Activated CD8-positive, alpha-beta memory T cell treated with anti-CD3 and anti-CD28 coated beads, Interleukin-2, amount 10 ng/mL, durations not matched to agents 7 days and 5 days (primary cell): ENCODE measurements at places on chromosomes 5 and 9. TPM values are rescaled to one million over a fixed set of nuclear protein-coding genes. Genes with fewer than 3 reads are reported as not detected.

DNA sequence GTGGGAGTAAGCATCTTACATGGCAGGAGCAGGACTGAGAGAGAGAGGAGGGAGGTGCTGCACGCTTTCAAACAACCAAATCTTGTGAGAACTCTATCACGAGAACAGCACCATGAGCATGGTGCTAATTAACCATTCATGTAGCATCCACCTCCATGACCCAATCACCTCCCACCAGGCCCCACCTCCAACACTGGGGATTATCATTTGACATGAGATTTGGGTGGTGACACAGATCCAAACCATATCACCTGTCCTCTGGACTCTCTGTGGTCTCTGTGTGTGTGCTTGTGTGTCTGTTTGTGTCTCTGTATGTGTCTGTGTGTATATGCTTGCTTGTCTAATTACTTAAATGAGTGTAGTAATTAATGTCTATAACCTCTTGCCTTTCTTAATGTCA is 31.1 kb downstream of the SEC61B start:
- peaks cover 50% of the 10 kb centered on the region for H3K4me1 ChIP-seq
- H3K27ac ChIP-seq = peak overlapping the region; percentile 91
- DNase-seq = peak; percentile 60

DNA sequence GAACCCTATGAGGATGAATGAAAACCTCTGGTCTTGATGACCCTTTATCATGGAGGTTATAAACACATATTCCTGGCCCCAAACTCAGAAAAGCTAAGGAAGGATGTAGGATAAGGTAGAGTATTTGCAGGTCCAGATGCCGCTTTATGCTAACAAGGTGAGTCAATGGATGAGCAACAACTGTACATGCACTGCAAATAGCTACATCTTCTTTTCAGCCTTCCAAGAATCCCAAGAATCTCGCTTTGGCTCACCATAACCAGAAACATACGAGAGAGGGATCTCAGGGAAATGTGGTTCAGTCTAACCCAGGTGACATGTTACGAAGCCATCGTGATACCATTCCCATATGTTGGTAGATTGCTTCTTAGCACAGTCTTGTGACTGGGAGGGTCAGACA is 152.3 kb upstream of the ANKH start:
- no peaks in the 10 kb centered on the region for H3K4me1 ChIP-seq
- no peak overlapping the region for H3K4me3 ChIP-seq

DNA sequence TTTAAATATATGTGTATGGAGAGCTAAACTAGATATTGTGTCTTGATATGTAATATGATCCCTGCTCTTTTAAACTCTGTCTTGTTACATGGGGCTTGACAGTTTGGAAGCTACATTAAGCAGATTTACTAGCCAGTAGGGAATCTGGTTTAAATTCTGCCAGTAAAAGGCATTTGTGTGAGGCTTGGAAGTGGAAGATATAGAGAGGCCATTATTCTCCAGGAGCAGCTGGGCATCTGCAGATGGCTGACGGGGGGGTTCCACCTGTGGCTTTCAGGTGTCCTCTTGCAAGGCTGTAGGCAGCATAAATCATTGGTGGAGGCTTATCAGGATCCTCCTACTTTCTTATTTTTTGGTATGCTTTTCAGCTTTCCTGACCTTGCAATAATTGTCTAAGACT is 179.1 kb upstream of the FBXL7 start:
- no peaks in the 10 kb centered on the region for H3K4me1 ChIP-seq
- H3K27me3 ChIP-seq = no peaks in the 10 kb centered on the region
- no peaks in the 10 kb centered on the region for H3K36me3 ChIP-seq

DNA sequence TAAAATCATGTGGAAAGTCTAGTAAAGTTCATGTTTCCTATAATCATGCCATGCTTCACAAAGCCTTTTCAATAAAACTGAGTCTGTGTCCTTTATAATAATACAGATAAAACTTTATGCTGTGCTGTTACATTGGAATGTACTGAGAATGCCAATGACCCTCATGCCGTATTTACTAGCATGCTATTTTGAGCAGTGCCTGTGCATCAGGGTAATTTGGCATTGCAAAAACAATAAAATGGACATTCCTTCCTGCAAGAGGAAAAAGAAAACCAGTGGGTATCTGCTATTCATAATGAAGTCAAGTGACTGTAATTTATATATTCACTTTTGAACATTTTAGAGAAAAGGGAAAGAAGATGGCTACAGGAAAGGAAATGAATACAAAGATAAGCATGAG is 159.0 kb downstream of the PBX3 start:
- DNase-seq = no peak
- H3K4me1 ChIP-seq = no peaks in the 10 kb centered on the region
- H3K36me3 ChIP-seq = peaks cover 1% of the 10 kb centered on the region
- H3K4me3 ChIP-seq = no peak overlapping the region
- H3K27me3 ChIP-seq = no peaks in the 10 kb centered on the region

DNA sequence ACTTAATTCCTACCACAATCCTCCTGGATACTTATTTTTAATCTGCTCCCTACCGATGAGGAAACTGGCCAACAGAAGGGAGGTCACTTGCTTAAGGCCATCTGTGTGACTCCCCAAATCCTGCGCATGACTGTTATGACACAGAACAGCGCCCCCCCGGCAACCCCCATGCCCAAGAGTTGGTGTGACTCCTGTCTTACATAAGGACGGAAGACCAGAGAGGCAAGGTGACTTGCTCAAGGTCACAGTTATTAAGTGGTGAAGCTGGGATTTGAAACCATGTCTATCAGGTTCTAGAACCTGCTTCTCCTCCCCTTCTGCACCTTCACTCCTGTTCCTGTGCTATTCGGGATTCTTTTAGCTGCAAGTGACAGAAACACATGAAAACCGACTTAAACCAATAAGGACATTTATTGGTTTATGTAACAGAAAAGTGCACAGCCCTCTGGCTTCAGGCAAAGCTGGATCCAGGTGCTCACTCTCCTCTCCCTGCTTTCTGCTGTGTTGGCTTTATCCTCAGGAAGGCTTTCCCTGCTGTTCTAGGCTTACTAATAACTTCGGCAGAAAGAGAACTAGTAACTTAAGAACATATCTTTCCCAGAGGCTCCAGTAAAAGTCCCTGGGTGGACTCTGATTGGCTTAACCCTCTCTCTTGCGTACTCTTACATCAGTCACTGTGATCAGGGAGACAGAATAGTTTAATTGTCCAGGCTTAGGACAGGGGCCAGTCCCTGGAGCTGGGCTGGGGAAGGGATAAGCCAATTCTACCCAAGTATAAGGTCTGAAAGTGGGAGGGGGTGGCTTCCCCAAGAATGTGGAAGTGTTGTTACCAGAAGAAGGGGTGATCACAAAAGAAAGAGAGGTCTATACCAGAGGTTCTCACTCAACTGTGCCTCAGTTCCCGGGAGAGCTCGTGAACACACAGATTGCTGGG is 43.7 kb downstream of the FGF18 start:
- DNase-seq = no peak
- no peaks in the 10 kb centered on the region for H3K36me3 ChIP-seq
- no peaks in the 10 kb centered on the region for H3K4me1 ChIP-seq
- H3K4me3 ChIP-seq = no peak overlapping the region
- no peak overlapping the region for H3K27ac ChIP-seq
- peaks cover 7% of the 10 kb centered on the region for H3K27me3 ChIP-seq

DNA sequence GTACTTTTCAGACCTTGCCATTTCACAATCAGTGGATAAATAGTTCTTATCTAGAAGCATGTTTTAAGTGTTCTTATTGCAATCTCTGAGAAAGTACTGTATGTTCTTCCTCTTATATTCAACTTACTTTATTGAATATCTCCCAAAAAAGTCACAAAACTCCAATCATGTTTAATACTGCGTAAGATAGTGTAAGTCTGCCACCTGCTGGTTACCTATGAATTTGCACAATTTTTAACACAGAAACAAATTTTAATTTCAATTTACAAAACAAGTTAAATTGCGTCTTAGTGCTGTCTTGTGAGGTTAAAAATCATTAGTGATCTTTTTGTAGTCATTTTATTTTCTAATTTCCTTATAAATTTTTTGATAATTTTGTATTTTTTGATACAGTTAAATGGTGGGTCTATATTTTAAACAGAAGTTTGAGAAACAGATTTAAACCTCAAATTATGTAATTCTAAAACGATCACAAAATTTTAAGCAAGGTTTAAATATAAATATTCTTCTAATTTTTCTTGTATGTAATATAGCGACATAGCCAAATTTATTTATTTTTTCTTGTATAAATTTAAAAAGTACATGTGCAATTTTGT is 115.8 kb downstream of the EMB start:
- H3K27me3 ChIP-seq = no peaks in the 10 kb centered on the region
- H3K27ac ChIP-seq = no peak overlapping the region
- H3K4me3 ChIP-seq = no peak overlapping the region
- H3K36me3 ChIP-seq = peaks cover 3% of the 10 kb centered on the region
- peaks cover 14% of the 10 kb centered on the region for H3K4me1 ChIP-seq

DNA sequence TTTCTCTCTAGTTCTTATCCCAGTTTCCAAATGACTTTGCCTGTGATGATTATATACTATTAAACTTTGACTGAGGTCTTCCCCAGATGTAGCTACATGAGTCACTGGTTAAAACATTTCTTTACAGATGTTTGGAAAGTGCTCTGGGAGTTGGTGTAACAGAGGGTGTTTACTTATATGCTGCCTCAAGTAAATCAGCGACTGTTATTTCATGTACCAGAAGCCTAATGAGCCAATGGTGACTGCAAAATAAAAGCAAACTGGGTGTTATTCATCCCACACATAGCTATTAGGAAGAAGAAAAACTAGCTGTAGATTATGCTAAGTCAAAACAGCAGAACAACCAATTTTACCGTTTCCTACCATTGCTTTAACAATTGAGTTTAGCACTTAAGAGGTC is 929.7 kb upstream of the SEMA6A start:
- DNase-seq = no peak
- no peaks in the 10 kb centered on the region for H3K4me1 ChIP-seq
- H3K4me3 ChIP-seq = no peak overlapping the region
- H3K36me3 ChIP-seq = no peaks in the 10 kb centered on the region
- H3K27me3 ChIP-seq = no peaks in the 10 kb centered on the region

DNA sequence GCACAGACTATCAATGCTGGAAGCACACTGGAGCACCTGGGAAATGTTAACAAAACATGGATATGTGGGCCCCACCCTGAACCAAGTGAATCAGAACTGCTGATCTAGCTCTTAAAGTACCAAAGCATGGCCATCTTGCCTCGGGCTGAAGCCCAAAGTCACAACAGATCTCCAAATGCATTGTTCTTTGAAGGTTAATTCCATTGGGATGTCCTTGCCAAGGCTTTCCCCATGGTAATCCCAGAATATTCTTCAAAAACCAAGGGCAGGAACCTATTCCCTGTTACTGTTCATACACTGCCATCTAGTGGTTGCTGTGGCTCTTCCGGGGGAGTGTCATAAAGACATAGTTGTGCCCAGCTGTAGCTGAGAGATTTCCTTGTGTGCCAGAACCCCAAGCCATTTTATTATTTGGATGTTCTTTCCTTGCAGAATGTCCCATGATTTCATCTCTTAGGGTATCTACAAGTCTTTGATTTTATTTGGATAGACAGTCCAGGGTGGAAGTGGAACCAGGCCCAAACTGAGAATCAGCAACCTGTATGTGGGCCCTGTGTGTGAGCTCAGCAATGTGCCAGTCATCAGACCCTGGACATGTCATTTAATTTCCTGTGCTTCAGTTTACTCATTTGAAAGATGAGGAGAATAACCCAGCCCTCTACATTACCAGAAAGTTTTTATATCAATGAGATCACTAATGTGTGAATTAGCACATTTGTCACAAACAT is 290.0 kb downstream of the ACTL7B start:
- no peak overlapping the region for H3K4me3 ChIP-seq
- H3K36me3 ChIP-seq = no peaks in the 10 kb centered on the region
- H3K27ac ChIP-seq = no peak overlapping the region
- no peaks in the 10 kb centered on the region for H3K27me3 ChIP-seq

DNA sequence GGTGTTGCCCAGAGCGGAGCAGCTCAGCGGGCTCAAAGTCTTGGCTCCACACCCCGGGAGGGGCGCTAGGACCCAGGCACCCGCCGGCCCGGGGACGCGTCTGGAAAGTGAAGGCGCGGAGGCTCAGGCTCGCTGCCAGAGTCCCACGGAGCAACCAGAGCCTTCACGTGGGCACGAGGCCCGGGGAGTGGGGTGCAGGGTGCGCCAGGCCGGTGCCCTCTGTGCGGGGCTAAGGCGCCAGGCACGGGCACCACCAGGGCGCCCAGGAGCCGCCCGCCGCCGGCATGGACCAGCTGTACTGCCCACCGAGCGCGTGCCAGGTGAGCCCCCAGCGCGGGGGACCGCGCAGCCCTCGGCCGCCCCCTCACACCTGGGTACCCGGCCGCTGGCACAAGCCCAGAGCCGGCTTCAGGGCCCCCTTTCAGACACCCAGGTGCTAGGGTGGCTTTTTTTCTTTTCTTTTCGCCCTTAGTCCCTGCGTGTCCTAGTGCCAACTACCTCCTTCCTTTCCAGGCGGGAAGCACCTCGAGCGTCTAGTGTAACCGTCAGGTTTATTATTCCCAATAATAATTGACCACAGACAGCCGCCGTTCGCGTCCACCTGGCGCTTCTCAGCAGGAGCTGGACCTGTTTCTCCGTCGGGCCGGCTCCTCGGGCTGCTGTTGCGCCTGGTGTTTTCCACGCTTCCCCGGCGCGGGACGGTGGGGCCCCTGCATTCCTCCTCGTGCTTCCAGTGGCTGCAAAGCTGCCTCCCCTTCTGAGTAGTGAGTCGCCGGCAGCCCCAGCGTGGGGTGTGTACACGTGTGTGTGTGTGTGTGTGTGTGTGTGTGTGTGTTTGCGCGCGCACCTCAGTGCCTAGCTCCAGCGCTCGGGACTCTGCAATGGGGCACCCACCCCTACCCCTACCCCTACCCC is 30.1 kb upstream of the PDE8B start:
- no peak overlapping the region for H3K27ac ChIP-seq
- peaks cover 56% of the 10 kb centered on the region for H3K27me3 ChIP-seq
- no peaks in the 10 kb centered on the region for H3K36me3 ChIP-seq

DNA sequence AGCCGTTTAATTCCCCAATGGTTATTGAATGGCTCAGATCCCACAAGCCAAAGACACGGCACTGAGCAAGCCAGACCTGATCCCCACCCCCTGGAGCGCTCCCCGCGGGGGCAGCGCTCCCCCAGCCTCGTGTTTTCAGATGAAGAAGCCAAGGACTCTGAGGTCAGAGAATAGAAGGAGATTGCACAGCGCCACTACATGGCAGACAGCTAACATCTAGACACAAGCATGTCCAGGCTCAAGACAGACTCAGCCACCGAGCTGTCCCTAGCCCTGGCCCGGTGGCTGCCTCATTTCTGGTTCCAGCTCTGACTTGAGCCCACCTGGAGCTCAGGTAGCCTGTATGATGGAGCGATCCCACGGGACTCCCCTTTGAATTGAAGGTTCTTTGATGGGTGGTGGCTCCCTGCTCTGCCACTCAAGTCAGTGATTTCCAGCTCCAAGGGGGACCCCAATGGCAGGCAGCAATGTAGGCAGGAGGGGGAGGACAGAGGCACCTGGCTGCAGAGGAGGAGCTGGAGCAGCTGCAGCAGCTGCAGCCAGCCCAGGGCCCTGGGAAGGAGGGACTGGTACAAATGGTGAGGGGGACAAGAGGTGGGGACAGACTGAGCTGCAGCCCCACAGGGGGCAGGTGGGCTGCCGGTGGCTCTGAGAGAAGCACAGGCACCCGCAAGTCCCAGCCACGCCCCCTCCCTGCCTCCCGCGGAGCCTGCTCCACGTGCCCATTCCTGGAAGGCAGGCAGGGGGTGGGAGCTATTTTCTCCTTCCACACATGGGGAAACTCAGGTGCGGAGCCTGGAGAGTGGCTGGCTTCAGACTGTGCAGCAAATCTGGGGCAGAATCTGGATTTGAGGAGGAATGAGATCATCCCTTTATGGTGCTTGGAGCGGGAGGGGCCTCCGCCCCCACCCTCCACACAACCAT is 40.2 kb downstream of the NTNG2 start:
- no peaks in the 10 kb centered on the region for H3K36me3 ChIP-seq
- no peak overlapping the region for H3K4me3 ChIP-seq
- H3K4me1 ChIP-seq = no peaks in the 10 kb centered on the region
- DNase-seq = no peak
- no peak overlapping the region for H3K27ac ChIP-seq

The COL15A1 gene
- total RNA-seq = 0.45 TPM

The PRRC2B gene
- 242 TPM for total RNA-seq

The OTP gene
- 0.05 TPM for total RNA-seq

The INSL6 gene
- total RNA-seq = not detected
